ENCODE measurements at places on chromosomes 3 and 15.
A peak's percentile ranks its signal among the peaks of the same experiment; 100 is the strongest.

GRCh38 chr3:99686955-99687612 lies 48.7 kb downstream of the COL8A1 start:
- peak; percentile 72 for DNase-seq

- no peak for DNase-seq
Observed at GRCh38 chr3:130757611-130758150, 11.1 kb upstream of the PIK3R4 start.

DNA sequence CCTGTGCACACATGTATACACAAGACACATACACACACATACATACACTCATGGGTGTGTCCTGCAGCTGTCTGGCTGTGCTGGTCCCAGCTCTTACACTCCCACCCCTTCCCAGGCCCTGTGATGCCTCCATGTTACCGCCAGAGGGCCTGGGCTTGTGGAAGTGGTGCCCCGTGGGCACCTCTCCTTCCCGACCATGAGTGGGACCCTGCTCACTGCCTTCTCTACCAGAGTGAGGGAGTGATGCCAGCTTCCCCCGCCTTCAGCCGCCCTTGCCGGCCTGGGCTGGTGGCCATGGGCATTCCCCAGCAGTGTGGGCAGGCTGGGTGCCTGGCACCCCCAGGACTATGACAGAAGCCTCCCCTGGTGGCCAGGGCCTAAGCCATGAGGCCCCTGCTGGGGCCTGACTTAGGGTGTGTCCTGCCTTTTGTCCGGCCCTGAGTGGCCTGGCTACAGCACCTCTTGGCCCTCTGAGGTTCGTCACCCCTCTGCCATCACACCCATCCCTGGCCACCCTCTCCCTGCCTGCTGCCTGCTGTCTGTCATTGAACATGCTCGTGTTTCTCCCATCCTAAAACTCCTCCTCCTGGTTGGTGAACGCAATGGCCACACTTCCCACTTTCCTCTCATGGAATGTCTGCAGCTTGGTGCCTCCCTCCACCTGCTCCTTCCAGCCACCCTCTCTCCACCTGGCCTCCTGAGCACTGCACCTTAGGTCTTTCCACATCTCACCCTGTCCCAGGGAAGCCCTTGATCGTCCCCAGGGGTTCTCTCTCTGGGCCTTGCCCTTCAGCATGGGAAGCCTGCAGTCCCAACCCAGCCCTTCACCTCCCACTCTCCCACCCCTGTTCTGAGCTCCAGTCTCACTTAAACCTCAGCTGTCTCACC lies 14.6 kb downstream of the HDAC11 start:
- DNase-seq = peak; percentile 58

DNA sequence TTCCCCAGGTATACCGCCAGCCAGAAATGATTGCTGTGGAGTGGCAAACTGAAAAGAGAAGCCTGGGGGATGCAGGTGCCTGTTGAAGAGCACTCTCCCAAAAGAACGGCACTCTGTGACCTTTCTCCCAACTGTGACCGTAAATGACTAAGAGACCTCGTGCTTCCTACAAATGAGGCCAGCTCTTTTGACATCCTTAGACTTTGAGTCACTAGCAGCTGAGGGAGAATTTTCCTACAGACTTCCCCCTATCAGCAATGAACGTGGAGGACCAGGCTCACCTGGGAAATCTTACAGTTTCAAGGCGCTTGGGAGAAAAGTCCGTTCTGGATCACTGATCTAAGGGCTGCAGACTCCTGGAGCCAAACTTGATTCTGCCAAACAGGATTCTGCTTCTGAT lies 8.6 kb downstream of the AQP9 start:
- DNase-seq = no peak

- peak; percentile 34 for DNase-seq
Observed at GRCh38 chr15:86743283-86743903, 663.7 kb downstream of the AGBL1 start.
